ENCODE measurements at places on chromosomes 11 and 22.

DNA sequence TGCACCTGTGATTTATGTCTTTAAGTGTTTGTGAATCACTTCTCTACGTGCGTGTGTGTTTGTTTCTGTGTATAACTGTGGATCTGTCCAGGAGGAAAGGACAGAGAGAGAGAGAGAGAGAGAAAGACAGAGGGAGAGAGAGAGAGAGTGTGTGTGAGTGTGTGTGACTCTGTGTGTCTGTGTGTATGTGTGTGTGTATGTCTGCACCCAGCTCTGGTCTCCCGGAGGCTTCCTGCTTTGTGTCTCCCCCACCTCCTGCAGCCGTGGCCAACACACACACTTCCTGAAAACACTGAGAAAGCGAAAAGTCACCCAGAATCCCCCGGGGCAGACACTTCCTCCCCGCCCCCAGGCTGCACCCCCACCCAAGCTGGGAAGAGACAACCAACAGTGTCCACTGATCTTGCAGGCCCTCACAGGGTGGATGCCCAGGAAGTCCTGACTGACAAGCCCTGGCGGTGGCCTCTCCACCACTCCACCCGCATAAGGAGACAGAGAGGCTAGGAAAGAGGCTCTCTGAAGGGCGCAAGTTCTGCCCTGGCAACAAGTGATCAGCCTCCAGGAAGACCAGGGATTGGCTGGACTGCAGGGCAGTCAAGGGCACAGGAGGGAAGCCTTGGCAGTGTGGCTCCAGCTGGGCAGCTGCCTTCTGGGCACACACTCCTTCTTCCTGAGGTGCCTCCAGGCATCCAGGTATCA is 30.0 kb downstream of the ARAP1 start:
- DNase-seq: peak; percentile 85

- DNase-seq: no peak
These were observed 154.2 kb upstream of the NAV2 start for GRCh38 chr11:19558189-19558986.

- DNase-seq: peak; percentile 79
These were observed 2.0 kb downstream of the FAT3 start for GRCh38 chr11:92226331-92227229.

DNA sequence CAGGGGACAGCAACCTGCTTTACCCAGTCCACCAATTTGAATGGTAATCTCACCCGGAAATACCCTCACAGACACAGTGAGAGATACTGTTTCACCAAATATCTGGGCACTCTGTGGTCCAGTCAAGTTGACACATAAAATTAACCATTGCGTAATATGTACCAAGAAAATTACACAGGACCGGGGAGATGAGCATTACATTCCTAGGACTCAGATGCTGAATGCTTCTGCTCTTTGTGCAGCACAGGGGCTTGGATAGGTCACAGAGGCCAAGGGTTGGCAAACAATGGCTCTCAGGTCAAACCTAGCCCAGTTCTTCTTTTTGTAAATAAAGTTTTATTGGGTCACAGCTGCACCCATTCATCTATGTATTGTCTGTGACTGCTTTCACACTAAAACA is 557.2 kb downstream of the MN1 start:
- no peak for DNase-seq

GRCh38 chr11:103927535-103927934 is 108.9 kb upstream of the DDI1 start:
- peak; percentile 10 for DNase-seq

- DNase-seq: no peak
These were observed 14.0 kb upstream of the SMIM35 start for GRCh38 chr11:118100691-118101232.

DNA sequence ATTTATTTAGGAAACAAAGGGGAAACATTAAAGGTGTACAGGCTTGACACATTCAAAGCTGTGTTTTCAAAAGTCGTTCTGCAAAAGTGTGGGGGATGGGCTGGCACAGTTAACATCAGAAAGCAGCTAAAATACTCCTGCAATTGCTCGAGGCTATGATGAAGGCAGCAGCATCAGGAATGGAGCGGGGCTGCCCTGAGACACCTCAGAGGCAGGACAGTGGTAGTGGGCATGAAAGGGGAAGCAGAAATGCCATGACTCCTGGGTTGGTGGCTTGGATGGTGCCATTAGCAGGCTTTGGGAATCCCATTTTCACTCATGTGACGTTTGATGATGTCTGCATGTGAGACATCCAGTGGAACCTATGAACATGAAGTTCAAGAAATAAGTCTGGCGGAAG is 646 bp downstream of the NCAPD3 start:
- DNase-seq: no peak

DNA sequence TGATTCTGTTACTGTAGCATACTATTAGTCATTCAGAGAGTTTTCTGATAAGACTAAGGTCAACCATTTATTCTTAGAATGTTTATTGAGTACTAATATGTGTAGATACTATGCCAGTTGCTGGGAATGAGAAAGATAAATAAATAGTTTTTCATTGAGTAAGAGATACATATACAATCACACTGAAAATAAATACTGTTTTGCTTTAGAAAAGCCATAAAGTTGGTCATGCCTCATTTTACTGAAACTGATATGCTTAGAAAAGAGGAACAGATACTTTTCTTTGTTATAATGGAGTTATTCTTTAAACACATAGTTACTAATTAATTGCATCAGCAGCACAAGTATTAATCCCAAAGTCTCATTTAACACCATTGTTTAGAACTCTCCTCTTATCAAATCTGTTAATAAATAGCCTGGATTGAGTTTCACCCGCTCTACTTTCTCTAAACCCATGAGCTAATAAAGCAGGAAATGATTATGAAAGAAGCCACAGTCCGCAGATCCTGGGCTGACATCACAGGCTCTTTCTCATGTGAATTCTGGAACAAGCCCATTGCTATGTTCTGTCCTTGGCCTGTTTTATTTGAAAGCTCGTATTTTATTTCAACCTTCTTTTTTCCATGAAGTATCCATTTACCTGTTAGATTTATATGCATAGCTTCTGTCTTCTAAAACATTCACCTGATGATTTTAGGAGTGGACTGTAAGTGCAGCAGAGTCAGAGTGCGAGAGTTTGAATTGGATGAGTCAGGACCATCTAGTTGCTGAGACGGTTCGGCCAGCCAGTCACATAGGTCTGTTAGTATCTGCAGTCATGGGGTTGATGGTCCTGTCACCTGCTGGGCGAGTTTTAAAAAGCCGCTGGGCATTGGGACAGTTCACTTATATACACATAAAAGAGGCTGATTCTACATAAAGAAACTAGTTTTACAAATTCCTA is 35.5 kb downstream of the PIWIL4 start:
- DNase-seq: peak; percentile 73

- DNase-seq: no peak
These were observed 55.0 kb downstream of the BRD1 start for GRCh38 chr22:49772692-49773091.

DNA sequence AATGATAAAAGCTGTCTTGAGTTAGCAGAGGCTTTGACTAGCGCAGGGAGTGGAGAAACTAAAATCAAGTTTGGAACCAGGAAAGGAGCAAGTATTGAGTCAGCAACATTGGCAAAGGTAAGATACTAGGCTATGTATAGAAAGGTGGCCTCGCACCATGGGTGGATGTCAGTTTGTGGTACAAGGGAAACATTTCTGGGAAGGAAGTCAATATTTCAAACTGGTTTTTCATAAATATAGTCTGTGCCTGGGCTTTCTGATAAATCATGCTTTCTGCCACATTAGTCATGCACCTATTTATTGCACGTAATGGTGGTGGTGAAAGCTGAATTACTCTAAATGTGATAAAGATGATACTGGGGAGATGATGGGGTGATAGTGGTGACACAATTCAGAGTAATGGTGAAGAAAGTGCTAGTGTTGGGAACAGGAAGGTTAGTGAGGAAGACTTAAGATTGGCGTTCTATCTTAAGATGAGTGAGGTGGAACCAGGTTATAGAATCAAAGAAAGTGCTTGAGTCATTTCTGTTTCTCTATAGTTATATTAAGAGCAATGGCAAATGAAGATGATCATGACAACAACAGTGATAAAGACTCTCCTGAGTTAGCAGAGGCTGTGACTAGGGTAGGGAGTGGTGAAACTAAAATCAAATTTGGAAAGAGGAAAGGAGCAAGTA is 729.0 kb downstream of the FAM181B start:
- no peak for DNase-seq

DNA sequence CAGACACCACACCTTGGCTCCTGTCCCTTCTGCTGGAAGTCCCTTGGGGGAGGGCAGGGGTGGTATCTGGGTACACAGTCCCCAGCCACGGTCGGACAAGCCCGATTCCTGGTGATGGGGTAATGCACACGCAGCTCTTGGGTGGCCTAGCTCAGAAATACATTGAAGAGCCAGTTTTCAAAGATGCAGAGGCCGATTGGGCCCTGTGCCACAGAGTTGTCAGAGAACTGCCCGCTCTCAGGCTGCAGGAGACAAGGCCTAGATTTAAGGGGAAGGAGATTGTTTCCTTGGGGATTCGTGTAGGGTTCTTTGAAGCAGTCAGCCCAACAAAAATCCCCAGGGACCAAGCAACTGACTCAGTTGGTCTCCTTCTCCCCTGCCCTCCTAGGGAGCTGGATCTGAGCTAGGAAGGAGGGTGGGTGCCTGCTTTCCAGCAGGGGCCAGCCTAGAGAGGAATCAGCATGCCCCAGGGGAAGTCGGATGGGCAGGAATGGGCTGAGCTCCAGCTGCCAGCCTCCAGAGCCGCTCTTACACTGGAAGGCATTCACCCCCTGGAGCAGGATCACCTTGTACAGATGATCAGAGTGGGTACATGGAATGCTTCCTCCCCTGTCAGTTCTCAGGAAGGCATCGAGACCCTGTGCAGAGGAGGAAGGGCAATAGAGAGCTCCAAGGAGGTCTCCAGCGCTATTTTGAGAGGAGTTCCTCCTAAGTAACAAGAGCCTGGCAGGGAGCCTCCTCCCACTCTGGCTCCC is 3.3 kb upstream of the SCN4B start:
- DNase-seq: no peak

GRCh38 chr22:30270832-30271231 is 4.2 kb upstream of the OSM start:
- DNase-seq: no peak

DNA sequence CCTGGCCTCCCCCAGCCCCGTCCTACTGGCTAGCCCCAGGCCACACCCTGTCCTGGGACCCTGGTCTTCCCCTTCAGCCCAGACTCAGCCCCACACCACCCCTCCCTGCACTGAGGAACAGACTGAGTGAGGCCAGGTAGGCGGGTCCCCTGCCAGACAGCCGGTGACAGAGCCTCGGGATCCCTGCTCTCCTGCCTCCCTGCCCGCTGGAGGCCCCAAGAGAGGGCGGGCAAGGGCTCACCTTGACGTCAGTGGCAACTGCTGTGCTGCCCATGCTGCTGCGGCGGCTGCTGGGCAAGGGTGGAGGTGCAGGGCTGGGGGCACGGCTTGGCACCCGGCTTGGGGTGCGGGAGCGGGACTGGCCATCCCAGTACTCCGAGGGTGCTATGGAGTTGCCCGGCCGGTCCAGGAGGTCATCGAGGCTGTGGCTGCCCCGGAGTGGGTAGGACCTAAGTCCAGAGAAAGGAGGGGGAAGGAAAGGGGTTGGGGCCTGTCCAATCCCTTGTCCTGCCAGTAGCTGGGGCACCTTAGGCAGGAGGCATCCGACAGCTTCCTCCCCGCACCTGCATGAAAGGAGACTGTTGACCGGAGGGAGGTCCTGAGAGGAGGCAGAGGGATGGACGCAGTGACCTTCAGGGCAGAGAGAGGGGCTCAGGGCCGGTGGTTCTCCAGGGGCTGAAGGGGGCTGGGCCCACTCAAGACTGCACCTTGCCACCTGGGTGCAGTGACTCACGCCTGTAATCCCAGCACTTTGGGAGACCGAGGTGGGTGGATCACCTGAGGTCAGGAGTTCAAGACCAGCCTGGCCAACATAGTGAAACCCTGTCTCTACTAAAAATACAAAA is 2.2 kb upstream of the SLC16A8 start:
- no peak for DNase-seq

GRCh38 chr22:37488337-37489135 is 2.4 kb upstream of the MFNG start:
- no peak for DNase-seq

GRCh38 chr11:95143106-95143681 is 53.5 kb downstream of the ENDOD1 start:
- DNase-seq: no peak

GRCh38 chr11:28924004-28924403 is 815.8 kb downstream of the METTL15 start:
- DNase-seq: no peak

DNA sequence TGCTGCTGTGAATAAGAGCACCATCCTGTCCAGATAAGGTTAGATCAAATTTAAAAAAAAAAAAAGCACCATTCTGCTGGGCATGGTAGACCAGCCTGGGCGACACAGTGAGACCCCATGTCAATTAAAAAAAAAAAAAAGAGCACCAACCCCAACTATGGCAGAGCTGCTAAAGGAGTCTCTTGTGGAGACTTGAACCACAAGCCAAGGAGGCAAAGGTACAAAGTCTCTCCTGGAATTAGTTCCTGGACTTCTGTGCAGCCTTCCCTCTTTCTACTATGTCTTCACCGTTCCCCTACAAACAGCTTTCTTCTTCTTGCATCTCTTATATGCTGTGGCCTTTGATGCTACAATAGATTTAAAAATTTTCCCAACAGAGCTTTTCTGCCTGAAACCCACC is 1.3 kb downstream of the PIK3C2A start:
- DNase-seq: no peak

GRCh38 chr11:111957663-111958444 is 20.7 kb downstream of the DIXDC1 start:
- DNase-seq: peak; percentile 69

- no peak for DNase-seq
These were observed 631 bp upstream of the SNX19 start for GRCh38 chr11:130916910-130917309.

- DNase-seq: no peak
These were observed 11.1 kb downstream of the KLHL35 start for GRCh38 chr11:75421902-75422247.

GRCh38 chr11:100190395-100190794 is 496.7 kb upstream of the ARHGAP42 start:
- no peak for DNase-seq

GRCh38 chr11:78229106-78229505 is 40.4 kb downstream of the USP35 start:
- DNase-seq: no peak

GRCh38 chr22:22667966-22668880 is 23.8 kb downstream of the GGTLC2 start:
- no peak for DNase-seq

GRCh38 chr11:4134806-4135205 is 40.2 kb downstream of the RRM1 start:
- no peak for DNase-seq

DNA sequence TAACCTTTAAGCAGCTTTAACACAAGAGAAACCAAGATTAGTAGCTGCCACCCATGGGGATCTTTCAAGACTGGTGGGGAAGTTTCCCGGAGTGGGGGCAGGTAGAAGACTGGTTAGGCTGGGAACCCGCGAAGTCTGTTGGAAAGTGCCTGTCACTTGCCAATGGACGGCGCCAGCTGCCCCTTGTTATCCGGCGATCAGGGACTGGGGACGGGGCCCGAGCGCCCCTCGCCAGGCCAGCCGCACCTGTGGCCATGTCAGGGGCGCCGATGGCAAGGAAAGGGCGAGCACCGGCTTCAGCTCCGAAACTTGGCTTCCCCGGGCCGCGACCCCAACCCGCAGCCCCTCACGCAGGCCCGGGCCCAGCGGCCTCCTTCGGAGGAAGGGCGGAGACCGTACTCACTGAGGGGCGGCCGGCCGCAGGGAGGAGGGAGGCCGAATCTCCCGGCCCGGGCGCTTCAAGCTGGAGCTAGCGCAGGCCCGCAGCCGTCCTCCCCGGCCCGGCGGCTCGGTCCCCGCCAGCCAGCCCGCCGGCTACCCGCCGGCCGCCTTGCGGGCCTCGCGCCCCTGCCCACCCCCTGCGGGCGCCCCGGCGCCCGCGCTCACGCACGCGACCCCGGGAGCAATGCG is 539 bp downstream of the EIF4ENIF1 start:
- peak; percentile 40 for DNase-seq

All from SK-N-DZ (cell line).